ENCODE measurements at places on chromosomes 16 and 17.

DNA sequence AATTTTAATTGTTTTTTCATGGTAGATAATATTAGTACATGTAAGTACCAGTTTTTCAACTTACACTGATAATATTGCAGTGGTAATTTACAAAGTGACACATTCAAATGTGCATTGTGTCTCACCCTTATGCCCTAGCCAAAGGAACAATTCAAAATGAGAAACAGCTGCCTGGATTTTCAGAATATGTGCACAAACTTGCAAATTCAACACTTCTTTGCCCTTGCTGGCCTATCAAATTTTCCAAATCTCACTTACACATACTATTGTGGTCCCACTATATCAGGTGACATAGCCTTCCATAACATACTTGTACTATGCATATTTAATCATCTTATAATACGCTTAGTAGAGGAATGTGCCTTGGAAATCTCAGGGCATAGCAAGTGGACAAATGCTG, 32.6 kb upstream of the LRRC37A3 start:
- DNase-seq, result no peak

DNA sequence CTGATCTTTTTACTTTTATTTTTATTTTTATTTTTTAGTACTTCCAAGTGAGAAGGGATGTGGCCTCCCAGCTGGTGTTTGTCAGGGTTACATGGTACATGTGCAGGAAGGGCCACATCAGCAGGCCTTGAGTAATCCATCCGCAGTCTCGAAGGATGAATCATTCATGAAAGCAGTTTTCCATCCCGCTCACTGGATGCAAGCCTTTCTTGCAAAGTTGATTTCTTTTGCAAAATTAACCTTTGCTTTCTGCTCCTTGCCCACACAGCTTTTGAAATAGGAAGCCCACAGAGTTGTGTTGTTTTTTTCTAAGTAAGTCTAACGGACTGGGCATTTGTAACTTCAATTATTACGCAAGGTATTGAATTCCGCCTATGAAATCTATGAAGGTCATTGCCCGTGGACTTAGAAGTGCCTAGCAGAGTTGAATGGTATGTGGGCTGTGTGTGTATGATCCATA, 157.4 kb downstream of the PRKCA start:
- DNase-seq, result no peak

GRCh38 chr17:80822021-80822699, 169.5 kb upstream of the CHMP6 start:
- DNase-seq, result no peak

DNA sequence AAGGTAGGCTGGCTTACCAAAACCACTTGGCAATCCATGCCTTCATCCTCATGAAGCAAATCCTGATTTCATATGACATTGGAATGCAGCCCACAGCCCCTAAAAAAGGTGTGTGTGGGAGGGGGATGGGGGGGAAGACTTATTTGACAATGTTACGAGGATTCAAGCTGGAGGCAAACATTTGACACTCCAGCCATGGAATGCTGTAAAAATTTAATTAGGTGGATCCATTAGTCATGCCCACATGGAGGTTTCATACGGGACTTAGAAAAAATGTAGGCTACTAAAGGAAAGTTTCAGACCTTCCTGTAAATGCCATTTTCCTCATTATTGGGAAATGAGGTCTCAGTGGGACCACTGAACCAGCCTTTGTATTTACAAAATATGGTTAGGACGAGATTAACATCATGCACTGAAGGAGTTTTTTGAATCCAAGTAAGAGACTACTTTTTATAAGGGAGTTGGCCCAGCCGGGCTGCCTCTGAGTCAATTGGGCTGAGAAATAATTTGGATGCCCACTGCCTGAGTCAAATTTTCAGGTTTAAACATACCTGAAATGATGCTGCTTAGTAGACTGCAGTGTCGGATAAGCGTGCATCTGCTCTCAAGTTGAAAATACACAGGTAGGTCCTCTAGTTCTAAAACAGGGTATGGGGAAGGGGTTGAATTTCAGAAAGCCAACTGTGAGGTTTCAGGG, 44.6 kb upstream of the MAF start:
- no peak for DNase-seq

GRCh38 chr17:41360296-41360995, 9.2 kb downstream of the KRT33B start:
- no peak for DNase-seq

DNA sequence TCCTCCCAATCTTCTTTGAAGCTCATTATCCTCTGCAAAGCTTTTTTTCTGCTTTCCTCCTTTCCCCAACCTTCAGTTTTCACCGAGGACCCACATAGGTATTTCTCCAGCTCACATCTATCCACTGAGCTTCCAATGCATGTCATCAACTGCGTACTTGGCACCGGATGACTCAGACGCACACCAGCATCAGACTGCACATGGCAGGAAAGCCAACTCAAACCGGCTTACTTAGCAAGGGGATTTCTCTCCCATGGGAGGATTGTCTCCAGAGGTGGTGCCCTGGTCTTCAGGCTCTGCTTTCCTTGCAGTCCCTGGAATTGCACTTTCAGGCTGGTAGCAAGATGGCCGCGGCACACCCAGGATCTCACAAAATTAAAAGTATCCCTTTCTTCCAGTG, 1.7 kb upstream of the AKTIP start:
- no peak for DNase-seq

DNA sequence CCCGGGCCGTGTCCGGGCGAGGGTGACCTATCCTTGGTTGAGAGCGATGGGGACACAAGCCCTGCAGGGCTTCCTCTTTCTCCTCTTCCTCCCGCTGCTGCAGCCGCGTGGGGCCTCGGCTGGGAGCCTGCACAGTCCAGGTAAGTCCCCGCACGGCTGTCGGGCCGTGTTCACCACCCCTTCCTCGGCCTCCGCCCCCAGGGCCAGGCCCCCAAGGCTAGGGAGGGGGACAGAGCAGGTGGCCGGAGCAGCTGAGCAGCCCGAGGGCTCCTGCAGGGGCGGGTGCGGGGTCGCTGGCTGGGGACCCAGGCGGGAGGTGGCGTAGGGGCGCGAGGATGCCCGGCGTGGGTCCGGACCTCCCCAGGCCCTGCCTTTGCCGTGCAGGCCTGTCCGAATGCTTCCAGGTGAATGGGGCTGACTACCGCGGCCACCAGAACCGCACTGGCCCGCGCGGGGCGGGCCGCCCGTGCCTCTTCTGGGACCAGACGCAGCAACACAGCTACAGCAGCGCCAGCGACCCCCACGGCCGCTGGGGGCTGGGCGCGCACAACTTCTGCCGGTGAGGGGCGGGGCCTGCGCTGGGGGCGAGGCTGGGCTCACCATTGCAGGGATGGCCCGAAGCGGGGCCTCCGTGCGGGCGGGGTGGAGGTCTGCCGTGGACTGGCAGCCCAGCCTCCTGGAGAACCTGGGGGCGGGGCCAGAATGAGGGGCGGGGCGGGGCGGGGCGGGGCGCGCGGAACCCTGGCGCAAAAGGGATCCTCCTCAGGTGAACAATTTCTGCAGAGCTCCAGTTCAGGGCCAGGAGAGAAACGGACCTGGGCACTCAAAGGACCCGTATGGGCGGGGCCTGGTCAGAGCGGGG, 631 bp downstream of the KREMEN2 start:
- DNase-seq, result peak; percentile 74

GRCh38 chr17:34714475-34715410, 135.4 kb downstream of the TMEM132E start:
- no peak for DNase-seq

GRCh38 chr17:73569762-73570319, 74.4 kb downstream of the SDK2 start:
- no peak for DNase-seq

DNA sequence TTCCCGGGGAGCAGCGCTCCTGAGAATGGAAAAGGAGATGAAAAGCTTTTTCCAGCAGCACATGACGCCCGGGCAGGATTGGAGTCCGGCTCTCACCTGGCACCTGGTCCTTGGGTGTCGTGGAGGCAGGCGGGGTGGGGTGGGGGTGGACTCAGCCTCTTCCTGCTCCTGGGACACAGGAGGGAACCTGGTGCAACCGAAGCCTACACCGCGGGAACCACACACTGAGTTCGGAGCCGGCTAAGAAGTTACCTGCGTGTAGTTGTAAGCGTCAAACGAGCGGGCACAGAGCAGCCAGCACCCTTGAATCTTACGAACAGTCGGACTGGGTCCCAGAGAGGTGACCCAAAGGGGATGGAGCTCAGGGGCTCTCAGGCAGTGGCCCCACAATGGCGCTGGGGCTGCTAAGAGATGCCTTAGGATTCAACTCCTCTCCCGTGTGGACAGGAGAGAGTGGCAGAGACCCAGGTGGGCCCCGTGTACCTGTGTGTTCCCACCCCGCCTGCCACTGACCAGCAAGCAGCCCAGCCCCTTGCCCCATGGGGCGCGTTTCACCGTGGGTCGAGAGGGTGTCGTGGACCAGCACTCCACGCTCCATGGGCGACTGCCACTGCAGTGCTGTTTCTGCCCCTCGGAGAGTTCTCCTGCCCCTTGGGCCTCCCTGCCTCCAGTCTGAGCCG, 105.8 kb upstream of the METRNL start:
- no peak for DNase-seq

DNA sequence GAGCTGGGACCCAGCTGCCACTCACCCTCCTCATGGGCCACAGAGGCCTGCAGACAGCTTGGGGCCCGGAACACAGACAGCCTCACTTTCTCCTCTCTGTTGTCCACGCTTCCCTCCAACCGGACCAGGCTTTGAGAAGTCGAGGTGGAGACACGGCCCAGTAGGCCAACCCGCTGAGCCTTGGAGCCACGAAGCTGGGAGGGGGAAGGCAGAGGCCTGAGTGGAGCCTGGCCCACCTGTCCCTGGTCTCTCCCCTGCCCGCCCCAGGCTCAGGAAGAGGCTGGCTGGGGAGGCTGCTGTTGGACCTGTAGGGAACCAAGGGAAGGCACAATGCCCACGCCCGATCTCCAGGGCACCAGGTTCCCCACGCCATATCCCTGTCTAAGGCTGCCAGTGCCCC, 48.1 kb downstream of the RMI2 start:
- DNase-seq, result no peak

DNA sequence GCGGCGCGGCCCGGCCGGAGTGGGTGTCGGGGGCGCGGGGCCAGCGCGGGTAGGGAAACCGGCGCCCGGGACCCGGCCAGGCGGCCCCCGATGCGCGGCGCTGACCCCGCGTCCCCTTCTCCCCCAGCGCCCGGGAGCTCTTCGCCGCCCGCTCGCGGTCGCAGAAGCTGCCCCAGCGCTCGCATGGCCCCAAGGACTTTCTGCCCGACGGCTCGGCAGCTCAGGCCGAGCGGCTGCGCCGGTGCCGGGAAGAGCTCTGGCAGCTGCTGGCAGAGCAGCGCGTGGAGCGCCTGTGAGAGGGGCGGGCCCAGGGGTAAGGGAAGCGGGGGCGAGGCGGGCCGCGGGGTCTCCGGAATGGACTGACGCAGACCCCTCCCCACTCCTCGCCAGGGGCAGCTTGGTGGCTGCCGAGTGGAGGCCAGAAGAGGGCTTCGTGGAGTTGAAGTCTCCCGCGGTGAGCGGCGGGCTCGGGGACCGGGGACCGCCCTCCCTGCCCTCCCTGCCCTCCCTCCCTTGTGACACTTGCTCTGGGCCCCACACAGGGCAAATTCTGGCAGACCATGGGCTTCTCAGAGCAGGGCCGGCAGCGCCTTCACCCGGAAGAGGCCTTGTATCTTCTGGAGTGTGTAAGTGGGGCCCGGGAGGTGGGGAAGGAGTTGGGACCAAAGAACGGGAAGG, 430 bp downstream of the TSEN54 start:
- DNase-seq, result no peak

- DNase-seq, result no peak
These were observed 413.3 kb upstream of the EEF2KMT start for GRCh38 chr16:5510819-5511370.

GRCh38 chr16:88638323-88639230, at the start of gene IL17C:
TSS of gene IL17C (plus strand) at chr16:88638572. CDS start at chr16:88638642, 70 bp downstream.
- DNase-seq, result peak; percentile 58

DNA sequence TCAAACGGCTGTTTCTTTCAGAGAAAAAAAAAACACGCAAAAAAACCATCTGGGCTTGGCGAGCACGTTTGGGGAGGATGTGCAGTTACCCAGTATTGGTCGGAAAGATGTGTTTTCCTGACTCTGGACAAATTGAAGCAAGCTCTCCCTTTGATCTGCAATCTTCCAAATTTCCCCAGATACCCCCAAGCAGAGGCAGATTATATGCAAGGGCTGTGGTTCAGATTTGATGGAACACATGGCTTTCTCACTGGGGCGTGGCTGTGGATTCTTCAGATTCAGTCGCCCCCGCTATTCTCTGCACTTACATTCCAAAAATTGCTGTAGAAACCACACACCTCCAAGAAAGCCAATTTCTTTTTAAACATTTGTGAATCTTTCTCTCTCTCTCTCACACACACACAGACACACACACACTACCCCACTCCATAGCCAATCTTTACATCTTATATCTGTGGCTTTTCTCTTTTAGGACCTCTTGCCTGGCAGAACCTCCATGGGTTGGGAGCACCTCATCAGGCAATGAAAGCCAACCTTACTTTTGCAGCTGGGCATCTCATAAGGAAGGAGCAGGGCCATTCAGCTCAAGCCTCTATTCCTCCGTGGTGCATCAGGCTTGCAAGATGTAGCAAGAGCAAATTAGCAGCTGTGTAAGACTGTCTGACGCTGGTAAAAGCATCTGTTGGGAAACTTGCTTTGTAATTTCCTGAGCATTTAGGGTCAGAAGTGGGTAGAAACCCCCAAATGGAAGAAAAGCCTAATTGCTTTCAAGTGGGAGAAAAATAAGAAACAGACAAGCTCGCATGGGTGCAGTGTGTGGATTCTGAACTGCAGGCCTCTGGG, 103.9 kb upstream of the FAM20A start:
- DNase-seq, result no peak

DNA sequence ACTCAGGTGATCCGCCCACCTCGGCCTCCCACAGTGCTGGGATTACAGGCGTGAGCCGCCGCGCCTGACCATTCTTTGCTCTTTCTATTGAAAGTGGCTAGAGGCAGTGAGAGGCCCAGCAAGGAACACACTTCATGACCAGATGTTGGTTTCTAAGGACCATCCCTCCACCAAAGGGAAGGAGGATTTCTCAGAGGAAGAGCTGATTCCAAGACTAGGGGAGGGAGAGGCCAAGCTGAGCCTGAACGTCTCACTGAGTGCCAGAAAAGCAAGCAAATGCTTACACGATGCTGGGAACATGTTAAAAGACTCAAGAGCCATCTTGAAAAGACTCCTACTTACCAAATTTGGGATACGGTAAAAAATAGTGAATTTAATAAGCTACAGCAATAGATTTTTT, 79.2 kb downstream of the MRM3 start:
- DNase-seq, result no peak

- DNase-seq, result no peak
These were observed 154.0 kb upstream of the ASIC2 start for GRCh38 chr17:33447090-33447489.

- no peak for DNase-seq
These were observed 57.3 kb downstream of the TMEM186 start for GRCh38 chr16:8739989-8740704.

- DNase-seq, result peak; percentile 53
These were observed 2.1 kb downstream of the CFAP20 start for GRCh38 chr16:58127033-58127556.

DNA sequence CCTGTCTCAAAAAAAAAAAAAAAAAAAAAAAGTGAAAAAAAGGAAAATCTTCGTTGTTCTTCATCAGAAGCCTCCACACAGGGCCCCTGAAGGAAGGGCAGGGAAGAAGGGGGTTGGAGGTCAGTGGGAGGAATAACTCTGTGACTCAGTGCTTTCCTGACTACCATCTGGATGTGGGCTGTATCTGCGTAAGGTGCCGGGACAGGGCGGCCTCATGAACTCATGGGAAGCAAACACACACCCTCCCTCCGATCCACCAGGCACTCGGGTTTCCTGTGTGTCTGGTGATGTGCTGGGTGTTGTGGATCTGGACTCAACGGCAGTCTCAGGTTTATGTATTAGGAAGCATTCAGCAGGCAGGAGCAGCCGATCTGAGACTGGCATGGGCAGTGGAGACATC, 691.6 kb downstream of the WWOX start:
- DNase-seq, result no peak

Measured in NCI-H1417 (cell line).